NT2/D1 (cell line): ENCODE measurements at places on chromosomes 6 and 20.

DNA sequence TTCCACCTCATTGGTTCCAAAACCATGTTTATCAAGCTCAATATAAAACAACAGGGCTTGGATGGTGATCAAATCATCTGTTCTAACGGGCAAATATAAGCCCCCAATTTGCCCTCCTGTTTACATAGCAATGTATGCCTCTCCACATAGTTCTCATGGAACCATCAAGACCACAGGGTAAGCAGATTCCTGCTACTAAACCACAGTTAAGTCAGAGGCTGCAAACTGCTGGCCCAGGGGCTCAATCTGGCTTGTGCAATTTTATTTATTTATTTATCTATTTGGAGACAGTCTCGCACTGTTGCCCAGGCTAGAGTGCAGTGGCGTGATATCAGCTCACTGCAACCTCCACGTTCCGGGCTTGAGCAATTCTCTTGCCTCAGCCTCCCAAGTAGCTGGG lies 18.9 kb upstream of the MTHFD1L start:
- no peak for DNase-seq

DNA sequence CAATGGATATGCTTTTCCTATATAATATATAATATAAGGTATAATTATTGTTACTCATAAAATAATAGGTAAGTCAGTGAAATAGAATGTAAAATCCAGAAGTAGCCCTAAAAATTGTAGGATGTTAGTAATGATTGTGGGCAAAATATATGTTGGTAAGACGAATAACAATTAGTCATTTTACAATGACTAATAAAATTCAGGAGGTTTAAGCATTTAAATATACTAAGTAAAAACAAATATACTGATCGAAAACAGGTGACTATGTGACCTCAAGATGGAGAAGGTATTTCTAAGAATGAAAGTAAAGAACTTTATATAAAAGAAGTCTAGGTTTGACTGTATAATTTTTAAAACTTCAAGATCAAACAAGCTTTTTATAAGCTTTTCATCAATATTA lies 28.9 kb downstream of the FUCA2 start:
- DNase-seq = no peak

DNA sequence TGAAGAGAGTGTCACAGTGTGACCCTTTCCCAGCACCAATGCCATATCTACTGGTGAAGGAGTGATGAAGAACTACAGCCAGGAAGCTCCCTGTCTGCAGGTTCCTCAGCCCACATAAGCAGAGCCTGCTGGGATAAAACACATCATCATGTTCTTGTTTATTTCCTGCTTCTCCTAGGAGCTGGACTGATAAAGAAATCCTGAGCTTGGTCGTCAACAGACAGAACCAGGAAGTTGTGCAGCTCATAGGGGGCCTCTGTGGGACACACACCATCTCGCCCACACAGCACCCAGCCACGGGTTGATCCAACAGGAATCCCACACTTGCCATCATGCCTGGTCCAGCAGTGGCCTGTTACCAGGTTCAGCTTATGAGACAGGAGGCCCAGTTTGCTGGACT lies 2.8 kb upstream of the CSTL1 start:
- no peak for DNase-seq

- DNase-seq = no peak
Measured at GRCh38 chr6:130946076-130946475, 117.0 kb downstream of the EPB41L2 start.

DNA sequence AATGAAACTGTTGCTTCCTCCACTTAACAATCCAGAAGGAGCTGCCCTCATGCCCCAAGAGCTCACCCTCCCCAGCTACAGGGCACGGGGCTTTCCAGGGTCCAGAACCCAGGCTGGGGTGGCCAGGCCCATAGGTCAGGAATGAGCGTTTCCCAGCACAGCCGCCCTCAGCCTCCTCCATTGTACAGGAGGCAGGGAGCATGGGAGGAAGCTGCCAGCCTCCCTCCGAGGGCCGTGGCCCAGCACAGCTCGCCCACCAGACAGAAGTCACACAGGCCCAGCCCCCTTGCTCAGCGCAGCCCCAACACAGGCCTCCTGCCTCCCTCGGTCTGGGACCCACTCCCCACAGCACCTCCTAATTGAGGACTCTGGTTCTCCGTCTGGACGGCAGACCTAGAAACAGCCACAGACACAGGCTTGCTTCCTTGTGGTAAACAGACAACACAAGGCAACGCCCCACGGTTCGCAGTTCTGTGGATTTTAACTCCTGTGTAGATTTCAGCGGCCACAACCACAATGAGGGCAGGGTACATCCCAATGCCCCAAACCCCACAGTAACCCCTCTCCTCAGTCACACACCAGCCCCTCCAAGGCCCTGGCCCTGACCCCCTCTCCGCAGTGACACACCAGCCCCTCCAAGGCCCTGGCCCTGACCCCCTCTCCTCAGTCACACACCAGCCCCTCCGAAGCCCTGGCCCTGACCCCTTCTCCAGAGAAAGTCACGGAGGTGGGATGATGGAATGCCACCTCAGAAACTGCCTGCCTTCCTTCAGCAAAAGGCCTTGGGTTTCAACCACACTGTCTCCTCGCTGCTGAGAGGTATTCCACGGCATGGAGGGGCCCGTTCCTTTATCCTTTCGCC lies 173.5 kb downstream of the DLL1 start:
- DNase-seq = no peak

DNA sequence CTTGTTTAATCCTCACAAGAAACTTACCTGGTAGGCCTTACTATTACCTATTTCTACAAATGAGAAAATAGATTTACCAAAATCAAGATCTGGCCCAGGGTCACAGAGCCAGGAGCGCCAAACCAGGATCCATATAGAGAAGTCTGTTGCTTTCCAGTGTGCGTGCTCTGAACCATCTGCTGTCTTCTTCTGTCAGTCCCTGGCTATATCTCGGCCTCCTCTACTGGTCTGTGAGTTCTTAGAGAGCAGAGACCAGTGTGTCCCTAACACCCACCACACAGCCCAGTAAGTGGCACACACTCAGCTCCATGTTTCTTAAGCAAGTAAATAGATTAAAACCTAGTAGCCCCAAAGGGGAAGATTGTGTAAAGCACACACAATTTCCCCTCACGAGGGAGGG lies 18.9 kb upstream of the ENPP5 start:
- DNase-seq = no peak

GRCh38 chr6:156781861-156782631 lies 4.9 kb downstream of the ARID1B start:
- no peak for DNase-seq

DNA sequence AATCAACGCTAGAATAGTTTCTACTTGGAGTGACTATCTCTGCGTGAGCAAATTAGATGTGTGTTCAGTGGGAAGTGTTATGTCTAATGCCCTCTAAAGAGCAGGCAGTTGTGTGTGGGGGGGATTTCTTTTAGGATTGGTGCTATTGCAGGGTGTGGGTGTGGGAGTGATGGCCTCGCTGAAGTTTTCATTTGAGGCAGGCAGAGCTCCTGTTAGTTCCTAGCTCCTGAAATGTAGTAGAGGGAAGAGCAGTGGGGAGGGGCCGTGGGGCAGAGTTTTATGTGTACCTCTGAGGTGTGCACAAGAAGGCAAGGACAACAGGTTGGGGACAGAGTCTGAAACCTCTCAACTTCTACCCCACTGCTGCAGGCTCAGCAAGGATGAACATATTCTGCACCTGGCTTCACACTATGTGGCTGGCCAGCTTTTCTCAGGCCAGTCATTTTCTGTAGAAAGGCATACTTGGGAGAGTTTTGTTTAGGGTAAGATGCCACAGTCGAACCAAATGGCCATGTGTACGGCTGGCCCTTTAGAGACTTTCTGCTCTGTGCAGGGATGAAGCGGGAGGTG lies 229.2 kb upstream of the SUPT3H start:
- no peak for DNase-seq

DNA sequence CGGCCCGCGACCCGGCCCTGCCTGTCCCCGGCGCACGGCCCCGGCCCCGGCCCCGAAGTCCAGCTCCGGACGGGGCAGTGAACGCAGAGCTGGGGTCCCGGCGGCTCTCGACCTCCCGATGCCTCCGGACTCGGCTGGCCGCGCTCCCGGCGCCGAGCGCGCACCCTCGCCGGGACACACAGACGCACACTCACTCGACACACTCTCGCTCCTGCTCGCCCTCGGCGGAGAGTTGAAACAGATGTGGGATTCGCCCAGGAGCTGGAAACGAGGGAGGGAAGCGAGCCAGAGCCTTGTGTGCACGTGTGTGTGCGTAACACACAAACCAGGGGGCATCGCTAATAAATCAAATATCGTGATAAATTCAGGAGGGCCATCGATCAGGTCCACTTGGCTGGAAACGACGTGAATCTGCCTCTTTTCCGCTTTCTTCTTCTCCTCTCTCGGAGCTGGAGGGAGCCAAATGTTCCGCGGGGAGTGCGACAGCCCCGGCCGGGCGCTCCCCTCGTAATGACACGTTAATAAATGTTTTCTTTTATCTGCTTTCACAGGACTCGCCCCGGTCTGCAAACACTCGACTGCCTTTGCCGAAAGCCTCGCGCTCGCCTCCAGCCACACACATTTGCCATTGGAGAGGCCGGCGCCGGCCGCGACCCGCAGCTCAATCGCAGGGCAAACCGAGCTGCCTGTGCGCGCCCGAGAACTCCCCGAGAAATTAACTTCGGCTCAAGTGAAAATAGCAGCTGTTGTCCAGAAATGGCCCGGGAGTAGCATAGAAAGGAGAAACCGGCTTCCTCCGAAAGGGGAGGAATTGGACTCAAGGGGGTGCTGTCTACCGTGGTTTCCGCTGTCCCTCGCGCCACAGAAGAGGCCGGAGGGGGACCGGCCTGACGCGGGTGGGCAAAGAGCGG lies 828 bp upstream of the SULF2 start:
- no peak for DNase-seq

DNA sequence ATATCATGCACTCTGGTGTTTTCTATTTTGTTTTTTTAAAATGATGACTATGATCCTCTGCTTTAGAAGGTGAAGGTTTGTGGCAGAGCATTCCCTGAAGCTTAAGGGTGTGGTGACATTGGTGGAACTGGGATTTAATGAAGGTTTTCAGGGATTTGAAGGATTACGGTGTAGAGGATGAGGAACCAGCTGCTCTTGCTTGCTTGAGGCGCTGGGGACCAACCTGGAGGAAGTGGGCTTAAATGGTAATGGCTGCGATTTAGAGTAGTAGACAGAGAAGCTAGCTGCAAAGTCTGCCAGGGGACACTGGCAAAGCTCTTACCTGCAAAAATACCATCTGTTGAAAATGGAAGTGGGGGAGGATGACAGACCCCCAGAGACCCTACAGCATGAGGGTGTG lies 241.8 kb downstream of the CLIC5 start:
- DNase-seq = no peak
